ENCODE measurements at places on chromosomes 7 and 10.

DNA sequence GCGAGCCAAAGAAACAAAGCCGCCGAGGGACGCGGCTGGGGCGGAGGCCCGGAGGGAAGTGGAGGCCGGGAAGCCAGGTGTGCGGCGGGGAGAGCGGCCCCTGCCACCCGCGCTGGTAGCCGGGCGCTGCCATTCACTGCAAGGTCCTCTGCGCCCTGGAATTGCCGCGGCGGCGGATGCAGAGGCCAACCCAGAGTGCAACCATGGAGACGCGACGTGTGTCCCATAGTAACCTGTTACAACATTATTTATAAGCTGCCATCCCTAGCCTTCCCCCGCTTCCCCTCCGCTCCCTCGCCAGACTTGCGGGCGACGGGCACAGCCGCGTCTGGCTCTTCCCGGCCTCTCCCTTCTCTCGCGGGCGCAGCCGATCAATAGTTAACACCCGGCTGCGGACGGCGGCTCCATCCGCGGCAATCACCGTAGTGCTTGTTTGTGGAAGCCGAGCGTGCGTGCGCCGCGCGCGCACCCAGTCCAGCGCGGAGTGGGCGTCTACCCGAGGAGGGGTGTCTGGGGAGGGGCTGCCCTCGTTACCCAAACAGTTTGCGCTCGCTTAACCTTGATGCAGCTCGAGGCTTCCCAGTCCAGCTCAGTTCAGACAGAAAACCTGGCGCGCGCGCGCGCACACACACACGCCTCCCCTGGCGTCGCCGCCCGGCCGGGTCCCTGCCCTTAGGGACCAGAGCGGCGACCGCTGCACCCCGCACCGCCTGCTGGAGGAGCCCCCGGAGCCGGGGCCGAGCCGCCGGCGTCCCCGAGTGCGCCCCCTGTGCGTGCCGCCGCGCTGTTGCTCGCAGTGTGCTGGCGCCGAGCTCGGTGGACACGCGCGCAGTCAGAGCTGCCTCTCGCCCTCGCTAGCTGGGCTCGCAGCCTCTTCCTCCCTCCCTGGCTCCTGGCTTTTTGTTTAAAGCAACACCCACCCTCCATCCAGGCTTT lies 165.4 kb upstream of the DPP6 start:
- no peak for DNase-seq

DNA sequence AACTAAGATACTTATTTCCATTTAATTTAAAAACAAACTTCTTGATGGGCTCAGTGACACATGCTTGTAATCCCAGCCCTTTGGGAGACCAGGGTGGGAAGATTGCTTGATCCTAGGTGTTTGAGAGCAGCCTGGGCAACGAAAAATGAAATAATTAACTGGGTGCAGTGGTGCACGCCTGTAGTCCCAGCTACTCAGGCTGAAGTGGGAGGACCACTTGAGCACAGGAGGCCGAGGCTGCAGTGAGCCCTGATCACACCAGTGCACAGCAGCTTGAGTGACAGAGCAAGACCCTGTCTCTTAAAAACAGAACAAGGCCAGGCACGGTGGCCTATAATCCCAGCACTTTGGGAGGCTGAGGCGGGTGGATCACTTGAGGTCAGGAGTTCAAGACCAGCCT lies 37.4 kb downstream of the AVL9 start:
- DNase-seq: no peak

GRCh38 chr10:113929522-113929921 lies 75.1 kb downstream of the NHLRC2 start:
- no peak for DNase-seq

- DNase-seq: no peak
Observed at GRCh38 chr7:79091661-79092060, 361.8 kb downstream of the MAGI2 start.

DNA sequence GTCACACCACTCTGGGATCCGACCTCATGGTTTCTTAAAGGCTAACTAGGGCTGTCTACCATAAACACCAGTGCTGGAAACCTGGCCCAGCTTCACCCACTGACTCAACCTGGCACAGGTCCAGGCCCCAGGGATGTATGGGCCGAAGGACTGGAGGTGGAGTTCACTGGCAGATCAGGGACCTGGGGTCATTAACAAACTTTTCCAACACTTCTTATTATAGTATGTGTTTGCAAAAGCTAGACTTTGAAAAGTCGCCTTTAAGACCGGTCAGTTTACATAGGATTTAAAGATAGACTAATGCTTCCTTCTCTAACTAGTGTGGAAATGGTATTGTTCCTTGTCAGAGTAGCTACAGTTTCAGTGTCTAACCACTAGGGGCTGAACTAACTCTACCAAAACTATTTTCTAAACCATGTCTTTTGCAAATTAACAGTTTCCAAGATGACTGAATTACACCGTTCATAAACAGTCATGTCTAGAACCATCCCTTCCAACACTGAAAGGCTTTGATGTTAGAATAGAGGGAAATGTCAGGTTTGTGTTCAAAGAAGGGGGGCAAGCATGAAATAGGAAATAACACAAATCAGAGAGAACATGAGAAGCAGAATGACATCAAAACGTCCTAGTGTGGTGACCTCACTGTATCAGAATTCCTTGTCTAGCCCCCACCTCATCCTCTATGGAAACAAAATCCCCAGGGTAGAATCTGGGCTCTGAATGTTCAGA lies 29.7 kb downstream of the STN1 start:
- DNase-seq: peak; percentile 64

- peak; percentile 49 for DNase-seq
Observed at GRCh38 chr7:139767561-139767982, 10.2 kb downstream of the HIPK2 start.

DNA sequence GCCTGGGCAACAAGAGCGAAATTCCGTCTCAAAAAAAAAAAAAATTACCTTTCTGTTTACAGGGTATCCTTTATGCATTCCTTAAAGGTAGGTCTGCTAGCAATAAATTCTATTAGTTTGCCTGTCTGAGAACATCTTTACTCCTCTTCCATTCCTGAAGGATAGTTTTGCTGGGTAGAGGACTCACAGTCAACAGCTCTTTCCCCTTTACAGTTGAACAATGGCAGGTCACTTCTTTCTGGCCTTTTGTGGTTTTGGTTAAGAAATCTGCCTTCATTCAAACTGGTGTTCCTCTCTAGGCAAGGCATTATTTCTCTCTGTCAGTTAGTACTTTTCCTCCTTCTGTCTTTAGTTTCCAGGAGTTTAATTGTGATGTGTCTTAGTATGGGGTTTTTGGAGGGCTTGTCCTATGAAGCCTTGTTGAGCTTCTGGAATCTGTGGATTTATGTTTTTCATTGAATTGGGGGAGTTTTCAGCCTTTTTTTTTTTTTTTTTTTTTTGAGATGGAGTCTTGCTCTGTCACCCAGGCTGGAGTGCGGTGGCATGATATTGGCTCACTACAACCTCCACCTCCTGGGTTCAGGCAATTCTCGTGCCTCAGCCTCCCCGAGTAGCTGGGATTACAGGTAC lies 4.8 kb upstream of the DNAAF5 start:
- no peak for DNase-seq

GRCh38 chr10:33391611-33392465 lies 57.4 kb upstream of the NRP1 start:
- DNase-seq: no peak

- no peak for DNase-seq
Observed at GRCh38 chr10:11527691-11528255, 83.7 kb downstream of the USP6NL start.

- no peak for DNase-seq
Observed at GRCh38 chr10:91925022-91925320, 1.4 kb downstream of the BTAF1 start.

- DNase-seq: no peak
Observed at GRCh38 chr10:69685802-69686585, 55.9 kb downstream of the FAM241B start.

GRCh38 chr10:104150139-104150538 lies 28.2 kb downstream of the SFR1 start:
- DNase-seq: no peak

DNA sequence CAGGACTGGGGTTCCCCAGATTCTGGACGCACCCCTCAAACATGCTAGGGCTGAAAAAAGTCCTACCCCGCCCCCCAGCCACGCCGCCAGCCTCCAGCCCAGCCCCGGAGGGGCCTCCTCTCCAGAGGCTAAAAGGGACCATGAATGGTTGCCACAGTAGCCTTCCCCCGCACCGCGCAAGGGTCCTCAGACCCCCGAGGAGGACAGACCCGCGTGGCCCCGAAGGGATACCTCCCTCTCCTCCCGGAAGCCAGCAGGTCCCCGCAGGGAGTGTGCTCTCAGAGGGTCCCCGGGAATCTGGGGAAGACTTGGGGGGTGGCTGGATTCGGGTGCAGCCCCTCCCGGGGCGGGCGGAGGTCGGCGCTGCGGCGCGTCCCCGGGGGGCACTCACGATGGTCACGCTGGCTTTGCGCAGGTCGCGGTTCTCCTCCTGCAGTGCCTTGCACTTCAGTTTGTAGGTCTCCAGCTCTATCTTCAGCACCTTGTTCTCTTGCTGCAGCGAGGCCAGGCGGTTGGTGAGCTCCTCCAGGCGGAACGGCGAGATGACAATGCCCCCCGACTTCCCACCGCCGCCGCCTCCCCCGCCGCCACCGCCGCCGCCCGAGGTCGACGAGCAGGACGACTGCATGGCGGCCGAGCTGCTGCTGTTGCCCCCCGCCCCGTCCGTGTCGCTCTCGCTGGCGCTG lies 482 bp downstream of the CCDC6 start:
- DNase-seq: no peak

DNA sequence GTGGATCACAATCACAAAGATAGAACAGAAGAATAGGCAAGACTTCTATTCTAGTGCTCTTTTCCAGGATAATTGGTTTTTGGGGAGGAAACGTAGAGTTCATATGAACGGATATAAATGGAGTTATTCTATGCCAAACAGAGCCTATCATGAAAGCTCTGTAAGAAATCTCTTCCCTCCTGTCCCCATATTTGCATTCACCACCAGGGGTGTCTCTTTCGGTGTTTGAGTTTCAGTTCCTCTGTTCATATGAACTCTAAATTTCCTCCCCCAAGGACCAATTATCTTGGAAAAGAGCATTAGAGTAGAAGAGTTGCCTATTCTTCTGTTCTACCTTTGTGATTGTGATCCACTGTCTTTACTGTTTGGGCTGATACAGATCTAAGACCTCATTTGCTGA lies 48.3 kb upstream of the CDC14C start:
- DNase-seq: no peak

GRCh38 chr7:4237296-4238235 lies 444.5 kb upstream of the FOXK1 start:
- no peak for DNase-seq

- no peak for DNase-seq
Observed at GRCh38 chr10:87952612-87953011, 89.2 kb downstream of the PTEN start.

DNA sequence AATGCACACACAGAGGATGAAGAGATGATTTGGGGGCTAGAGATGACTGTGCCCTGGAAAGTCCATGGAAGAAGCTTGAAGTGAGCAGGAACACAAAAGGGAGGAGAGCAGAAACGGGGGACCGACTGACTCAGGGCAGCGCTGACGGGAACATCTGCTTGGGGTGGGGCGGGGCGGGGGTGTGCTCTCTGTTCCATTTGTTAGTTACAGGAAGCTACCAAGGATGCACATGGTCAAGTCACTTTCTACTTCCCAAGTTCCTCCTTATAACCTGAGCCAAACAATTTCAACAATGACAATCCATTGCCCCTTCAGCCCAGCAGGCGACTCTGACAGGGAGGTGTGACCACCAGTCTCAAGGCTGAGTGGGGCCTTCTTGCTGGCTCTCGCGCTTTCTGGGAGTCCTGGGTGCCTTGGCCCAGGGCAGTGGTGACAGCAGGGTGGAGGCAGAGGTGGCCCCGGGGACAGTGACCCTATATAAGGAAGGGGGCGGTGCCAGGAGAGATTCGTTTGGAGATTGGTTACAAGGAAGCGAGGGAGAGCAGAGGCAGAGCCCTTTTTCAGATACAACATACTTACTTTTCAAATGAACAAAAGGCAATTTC lies 39.6 kb downstream of the CLEC2L start:
- no peak for DNase-seq

DNA sequence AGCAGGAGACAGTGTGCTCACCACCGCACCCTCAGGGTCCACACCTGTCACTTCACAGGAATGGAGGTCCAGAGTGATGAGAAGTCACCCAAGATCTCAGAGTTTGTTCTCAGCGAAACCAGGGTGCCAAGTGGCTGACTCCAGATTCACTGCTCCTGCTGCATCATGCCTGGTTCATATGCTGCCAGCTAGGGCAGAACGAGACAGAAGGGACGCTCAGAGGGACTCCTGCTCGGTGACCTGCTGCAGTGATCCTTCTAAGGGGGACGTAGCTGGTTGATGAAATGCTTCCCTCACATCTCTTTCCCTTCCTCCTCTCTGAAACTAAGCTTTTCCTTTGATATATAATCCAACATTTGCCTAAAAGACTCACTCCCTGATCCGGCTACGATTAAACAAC lies 248.5 kb downstream of the SFMBT2 start:
- DNase-seq: no peak

DNA sequence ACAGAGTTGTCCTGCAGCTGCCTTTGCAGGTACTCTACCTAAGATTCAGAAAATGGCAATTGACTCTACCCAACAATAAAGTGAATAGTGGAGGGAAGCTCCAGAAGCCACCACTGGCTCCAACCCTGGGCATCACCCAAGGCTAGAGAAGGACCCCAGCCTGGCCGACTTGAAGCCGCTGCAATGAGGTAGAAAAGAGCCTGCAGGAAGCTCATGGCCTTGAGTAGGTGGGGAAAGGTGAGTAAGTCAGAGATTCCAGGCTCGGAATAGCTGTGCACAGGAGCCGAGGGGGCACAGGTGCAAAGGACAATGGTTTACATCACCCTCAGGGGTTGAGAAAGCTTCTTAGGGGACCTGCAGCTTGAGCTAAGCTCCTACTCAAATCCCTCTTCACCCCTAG lies 83.6 kb downstream of the AOAH start:
- no peak for DNase-seq

GRCh38 chr7:129343099-129343700 lies 91.0 kb upstream of the STRIP2 start:
- DNase-seq: peak; percentile 39

GRCh38 chr7:139457153-139457946 lies 26.1 kb downstream of the KLRG2 start:
- DNase-seq: no peak

- DNase-seq: peak; percentile 8
Observed at GRCh38 chr10:104925232-104925851, 284.3 kb downstream of the SORCS3 start.

- no peak for DNase-seq
Observed at GRCh38 chr7:41118486-41118885, 584.4 kb downstream of the INHBA start.

DNA sequence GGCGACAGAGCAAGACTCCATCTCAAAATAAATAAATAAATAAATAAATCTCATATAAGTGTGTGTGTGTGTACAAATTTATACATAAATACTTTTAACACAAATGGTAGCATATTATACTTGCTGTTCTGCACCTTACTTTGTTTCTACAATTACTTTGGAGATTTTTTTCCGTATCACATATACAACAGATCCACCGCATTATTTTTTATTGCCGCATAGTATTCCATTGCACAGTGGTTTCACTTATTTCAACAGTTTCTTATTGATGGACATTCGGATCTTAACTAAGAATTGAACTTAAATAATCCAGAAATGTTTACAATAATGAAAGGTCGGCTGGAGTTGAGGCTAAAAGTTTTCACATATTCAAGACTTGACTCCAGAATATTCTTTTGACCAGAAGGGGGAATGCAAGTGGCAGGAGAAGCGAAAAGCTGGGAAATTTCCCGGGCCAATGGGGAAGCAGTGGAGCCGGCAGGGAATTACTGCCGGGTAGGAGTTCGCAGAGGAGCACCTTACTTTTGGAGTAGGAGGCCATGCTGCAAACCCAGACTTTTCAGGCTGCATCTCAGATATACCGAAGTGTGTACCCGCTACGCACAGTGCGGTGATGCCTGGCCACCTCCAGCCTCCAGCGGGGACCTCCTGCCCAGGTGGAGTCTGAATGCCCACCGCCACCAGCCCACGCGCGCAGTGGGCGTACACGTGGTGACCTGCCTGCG lies 415 bp upstream of the CNNM1 start:
- no peak for DNase-seq

- DNase-seq: no peak
Observed at GRCh38 chr10:87066178-87066577, 28.5 kb downstream of the GLUD1 start.
